ENCODE measurements at places on chromosomes 16 and 17.
A peak's percentile ranks its signal among the peaks of the same experiment; 100 is the strongest.

- DNase-seq: no peak
These were observed 49.7 kb upstream of the CCDC182 start for GRCh38 chr17:57794841-57795240.

DNA sequence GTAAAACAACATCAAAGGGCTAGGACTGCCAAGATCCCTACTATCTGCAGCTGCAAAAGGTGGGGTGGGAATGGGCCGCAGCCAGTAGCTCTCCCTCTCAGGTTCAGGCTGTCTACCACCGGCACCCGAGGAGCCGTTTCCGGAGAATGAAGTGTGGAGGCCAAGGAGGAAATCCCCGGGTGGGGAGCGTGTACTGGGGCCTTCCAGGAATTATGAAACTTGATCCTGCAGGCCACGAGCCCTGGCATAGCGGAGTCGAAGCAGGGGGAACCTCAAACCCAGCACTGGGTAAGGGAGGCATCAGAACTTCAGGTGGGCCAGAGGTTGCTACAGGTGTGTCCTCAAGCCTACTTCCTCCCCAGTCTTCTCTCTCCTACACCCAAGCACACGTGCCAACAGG lies 5.1 kb downstream of the INPP5K start:
- no peak for DNase-seq

- DNase-seq: no peak
These were observed 2.2 kb upstream of the ATP6V0A1 start for GRCh38 chr17:42456223-42457106.

DNA sequence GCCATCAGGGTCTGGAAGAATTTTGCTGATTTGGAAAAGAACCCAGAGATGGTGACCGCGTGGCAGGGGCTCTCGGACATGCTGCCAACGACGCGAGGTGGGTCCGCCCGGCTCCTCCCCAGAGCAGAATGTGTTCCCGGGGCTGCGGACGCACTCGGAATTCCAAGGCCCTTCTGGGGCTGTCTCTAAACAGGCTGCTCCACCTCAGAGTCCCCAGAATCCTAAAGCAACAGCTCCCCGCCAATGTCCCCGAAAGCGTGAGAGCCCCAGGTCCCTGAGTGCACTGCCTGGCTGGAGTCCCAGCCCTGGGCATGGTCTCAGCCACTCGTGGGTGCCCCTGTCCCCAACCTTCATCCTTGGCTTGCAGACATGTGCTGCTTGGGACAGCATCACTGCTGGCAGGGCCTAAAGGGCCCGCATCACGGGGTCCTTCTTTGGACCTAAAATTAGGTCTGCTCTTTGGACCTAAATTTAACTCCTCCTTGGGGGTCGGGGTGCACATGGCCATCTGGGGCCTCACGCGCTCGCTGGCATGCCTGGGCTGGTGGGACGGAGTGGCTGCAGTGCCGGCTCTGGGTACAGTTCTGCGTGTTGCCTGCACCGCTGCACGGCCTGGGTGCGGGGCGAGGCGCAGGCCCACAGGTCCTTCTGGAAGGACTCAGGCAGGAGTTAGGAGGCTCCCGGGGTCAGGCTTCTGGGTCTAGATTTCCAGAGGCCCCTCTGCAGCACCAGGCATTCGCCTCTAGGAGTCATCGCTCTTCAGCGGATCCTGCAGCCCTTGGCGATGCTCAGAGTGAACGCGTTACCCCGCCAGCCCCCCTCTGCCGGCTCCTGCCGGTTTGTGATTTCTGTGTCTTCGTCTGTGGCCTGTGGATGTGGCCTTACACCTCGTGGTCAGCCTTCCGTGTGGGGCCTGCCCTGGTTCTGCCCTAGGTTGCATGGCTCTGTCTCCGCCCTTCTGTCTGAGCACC lies 41.9 kb upstream of the CHMP6 start:
- peak; percentile 27 for DNase-seq

DNA sequence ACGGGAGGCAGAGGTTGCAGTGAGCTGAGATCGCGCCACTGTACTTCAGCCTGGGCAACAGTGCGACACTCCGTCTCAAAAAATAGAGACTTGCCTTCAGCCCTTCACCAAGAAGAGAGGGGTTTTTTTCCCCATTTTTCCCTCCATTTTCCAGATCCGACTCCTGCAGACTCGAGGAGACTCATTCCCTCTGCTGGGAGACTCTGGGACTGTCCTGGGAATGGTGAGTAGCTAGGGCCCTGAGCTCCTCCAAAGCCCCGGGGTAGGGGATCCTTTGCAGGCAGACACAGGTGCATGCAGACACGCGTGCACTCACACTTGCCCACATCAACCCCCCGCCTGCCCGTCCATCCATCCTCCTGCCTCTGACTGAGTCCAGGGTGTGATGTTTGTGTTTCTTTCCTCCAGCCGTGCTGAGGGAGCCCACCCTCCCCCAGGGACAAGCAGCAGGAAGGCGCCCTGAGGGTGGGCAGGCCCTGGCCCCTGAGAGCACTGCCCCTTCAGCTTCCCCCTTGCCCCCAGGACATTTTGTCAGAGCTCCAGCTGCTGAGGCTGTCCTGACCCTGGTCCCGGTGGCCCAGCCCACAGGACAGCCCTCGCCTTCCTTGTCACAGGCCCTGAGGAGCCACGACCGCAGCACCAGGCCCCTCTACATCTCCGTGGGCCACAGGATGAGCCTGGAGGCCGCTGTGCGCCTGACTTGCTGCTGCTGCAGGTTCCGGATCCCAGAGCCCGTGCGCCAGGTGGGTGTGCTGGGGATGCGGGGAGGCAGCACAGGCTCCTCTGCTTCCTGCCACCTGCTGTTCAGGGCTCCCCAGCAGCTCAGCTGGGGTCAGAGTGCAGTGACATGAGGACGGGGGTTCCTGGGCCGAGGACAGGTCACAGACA lies 10.2 kb downstream of the ENDOV start:
- peak; percentile 36 for DNase-seq

DNA sequence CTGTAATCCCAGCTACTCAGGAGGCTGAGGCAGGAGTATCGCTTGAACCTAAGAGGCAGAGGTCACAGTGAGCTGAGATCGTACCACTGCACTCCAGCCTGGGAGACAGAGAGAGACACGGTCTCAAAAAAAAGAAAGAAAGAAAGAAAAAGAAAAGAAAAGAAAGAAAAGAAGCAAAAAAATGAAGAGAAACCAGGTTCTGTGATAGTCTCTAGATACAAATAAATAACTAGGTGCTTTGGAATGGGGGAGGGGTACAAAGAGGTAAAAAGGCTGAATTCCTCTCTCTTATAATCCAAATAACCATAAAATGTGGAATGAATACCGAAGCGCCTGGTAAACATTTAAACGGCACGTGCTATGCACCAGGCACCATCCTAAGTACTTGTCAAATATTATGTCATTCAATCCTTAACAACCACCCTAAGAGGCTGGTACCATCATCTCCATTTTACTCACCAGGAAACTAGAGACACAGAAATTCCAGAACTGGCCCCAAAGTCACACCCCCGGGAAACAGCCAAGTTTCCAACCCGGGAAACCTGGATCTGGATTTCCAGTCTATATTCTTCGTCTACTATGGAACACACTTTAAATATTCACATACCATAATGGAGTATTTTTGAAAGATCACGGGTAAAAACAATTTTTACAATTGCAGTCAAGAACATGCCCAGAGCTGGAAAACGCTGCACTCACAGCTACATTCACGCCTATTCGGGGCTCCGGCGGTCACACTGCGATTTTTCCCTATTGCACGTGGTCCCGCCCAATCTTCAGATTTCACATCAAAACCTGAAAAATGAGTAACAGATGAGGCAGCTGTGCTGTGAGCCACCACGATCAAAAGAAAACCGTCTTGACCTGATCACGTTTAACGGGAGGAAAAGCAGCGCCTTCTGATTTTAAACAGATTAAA lies 10.5 kb downstream of the NXN start:
- DNase-seq: no peak

GRCh38 chr17:3988297-3989040 lies 24.2 kb upstream of the ATP2A3 start:
- DNase-seq: no peak

DNA sequence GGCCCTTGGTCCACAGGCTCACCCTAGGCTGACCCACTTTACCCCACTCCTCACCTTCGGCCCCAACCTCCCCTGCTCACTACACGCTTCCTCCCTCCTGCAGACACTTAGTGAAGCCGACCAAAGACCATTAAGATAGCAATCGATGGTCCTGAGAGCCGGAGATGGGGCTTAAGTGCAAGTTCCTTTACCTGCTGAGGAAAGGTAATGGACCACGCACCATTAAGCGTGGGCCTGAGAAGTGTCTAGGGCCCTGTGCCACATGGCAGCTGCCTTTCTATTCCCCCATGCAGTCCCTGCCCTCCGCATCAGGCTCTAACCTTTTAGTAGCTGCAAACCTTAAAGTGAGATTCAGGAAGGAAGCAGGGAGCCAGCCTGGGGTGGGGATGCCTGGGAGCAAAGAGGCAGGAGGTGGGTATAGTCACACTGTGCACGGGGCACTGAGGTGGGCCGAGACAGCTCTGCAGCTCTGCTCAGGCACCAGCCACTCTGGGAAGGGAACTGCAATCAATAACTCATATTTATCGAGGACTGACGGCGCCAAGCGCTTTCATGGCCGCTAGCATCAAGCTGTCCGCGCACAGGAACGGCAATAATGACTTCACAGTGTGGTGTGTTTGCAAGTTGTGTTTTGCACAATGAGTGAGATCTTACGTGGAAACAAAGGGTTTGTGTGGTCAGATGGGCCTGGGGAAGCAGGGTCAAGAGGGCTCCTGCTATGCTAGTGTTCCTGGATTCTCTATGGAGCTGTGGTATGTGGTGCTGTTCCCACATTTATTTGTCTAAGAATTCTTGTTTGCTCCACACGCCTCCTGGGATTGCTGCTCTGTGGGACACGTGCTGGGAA lies 84.9 kb upstream of the CDC42EP4 start:
- no peak for DNase-seq

DNA sequence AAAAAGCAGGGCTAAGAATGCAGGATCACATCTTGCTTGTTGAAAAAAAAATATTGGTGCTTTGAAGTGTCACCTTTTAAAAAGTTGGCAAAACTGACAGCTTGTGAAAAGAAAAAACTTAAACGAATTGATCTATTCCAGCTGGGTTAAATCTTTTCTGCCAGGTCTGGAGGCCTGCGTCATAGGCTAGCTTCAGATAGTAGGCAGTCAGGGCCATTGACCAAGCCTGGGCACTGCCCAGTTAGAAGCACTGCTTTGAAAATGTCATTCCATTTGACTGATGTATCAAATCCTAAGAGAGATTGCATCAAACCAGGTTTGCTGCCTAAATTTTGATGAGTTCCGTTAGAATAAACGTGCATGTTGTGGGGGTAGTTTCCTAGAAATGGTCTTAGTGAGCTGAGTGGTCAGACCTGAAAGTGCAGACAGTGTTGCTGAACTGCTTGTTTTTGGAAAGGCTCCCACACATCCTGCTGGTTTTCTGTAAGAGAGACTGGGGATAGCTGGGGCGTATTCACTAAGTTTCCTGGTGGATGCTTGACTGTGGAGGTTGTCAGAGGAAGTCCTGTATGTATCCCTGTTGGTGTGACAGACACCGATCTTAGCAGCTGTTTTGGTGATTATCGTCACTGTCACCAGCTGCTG lies 38.8 kb downstream of the NUP88 start:
- DNase-seq: no peak

GRCh38 chr16:70751593-70751992 lies 49.4 kb downstream of the VAC14 start:
- DNase-seq: no peak

DNA sequence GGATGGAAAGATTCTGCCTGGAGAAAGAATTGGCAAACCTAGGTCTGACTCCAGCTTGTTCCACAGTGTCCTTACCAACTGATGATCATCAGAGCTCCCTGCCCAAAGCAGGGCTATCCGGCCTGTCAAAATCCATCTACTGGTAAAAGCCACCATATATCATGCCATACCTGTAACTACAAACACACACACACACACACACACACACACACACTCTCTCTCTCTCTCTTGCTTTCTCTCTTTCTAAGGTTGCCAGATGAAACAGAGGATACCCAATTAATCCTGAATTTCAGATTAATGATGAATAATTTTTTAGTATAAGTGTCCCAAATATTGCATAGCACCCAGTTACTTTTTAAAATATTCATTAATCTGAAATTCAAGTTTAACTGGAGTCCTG lies 1.5 kb upstream of the MMP28 start:
- no peak for DNase-seq

- DNase-seq: no peak
These were observed 2.0 kb upstream of the SCN4A start for GRCh38 chr17:63974594-63975192.

GRCh38 chr16:50731130-50731988 lies 10.5 kb upstream of the CYLD start:
- no peak for DNase-seq

- DNase-seq: no peak
These were observed 89.5 kb downstream of the CDH11 start for GRCh38 chr16:65032387-65032786.

- DNase-seq: no peak
These were observed 3.1 kb downstream of the FAAP100 start for GRCh38 chr17:81549031-81549557.

DNA sequence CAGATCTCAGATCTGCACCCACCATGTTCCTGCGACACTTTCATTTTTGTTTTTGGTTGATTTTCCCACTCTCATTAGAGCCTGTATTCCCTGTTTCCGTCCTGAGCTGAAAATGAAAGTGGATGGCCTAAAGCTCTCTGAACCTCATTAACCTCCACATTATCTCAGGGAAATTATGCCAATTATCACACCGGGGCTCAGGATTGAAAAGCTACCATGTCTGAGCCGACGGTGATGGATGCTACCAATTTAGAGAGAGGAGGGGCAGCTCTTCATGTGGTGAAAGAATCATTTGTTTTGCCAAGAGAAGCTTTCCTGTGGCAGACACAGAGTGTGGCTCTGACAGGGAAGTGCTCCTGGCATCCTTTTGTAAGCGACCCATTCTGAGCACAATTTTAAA lies 410.4 kb upstream of the CDH11 start:
- DNase-seq: peak; percentile 45

- DNase-seq: peak; percentile 70
These were observed 1.1 kb downstream of the RAI1 start for GRCh38 chr17:17682293-17682736.

GRCh38 chr16:84194470-84195200 lies 3.7 kb downstream of the ADAD2 start:
- DNase-seq: no peak

GRCh38 chr17:1050996-1051925 lies 54.3 kb downstream of the TIMM22 start:
- DNase-seq: no peak

DNA sequence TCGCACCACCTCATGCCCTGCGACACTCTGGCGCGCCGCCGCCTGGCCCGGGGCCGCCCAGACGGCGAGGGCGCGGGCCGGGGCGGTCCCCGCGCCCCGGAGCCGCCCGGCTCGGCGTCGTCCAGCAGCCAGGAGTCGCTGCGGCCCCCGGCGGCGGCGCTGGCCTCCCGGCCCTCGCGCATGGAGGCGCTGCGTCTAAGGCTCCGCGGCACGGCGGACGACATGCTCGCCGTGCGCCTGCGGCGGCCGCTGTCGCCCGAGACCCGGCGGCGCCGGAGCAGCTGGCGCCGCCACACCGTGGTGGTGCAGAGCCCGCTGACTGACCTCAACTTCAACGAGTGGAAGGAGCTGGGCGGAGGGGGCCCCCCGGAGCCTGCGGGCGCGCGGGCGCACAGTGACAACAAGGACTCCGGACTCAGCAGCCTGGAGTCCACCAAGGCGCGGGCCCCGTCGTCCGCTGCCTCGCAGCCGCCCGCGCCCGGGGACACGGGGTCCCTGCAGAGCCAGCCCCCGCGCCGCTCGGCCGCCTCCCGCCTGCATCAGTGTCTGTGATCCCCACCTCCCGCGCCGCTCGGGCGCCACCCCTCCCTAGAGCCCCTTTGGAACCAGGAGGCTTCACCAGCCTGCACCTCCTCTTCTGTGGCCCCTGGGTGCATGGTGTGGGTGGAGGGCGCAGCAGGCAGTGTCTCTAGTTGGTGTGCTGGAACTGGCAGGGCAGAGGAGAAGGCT lies 82.3 kb downstream of the ARHGAP23 start:
- DNase-seq: no peak

GRCh38 chr17:39643271-39643670 lies 6.3 kb downstream of the STARD3 start:
- no peak for DNase-seq
